IMR-90 (cell line): ENCODE measurements at places on chromosomes 1 and 21. TPM values are rescaled to one million over a fixed set of nuclear protein-coding genes. Genes with fewer than 3 reads are reported as not detected.

DNA sequence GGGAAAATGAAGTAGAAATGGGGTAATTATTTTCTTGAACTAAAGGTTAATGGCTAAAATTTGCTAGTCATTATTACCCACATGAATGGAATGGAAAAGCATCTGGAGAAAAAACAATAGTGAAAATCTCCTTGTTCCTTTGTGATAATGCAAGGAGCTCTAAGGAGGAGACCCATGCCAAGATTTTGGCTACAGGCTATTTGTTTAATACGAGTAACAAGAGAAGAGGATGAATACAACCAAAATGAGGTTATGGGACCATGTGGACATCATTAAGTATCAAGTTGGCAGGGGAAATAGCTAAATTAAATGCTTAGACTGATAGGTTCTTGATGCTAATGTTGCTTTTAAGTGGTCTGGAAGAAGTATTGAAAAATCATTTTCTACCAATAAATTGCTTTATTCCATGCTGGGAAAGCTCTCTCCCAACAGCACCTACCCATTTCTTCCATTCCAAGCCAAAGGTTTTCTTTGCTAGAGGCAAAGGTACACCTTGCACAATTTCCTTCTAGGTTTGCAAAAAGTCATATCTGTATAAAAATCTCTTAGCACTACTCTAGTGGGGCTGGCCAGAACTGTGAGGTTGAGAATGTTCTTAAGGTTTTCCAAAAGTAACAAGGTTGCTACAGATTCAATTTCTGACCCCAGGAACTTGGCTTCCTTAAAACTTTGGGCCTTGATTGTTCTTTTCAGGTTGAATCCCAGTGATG, 100.2 kb downstream of the SMYD2 start:
- DNase-seq: no peak

- DNase-seq: no peak
Observed at GRCh38 chr21:15140321-15141019, 75.7 kb upstream of the NRIP1 start.

GRCh38 chr21:24577301-24577700, 1030.0 kb downstream of the MRPL39 start:
- DNase-seq: no peak

DNA sequence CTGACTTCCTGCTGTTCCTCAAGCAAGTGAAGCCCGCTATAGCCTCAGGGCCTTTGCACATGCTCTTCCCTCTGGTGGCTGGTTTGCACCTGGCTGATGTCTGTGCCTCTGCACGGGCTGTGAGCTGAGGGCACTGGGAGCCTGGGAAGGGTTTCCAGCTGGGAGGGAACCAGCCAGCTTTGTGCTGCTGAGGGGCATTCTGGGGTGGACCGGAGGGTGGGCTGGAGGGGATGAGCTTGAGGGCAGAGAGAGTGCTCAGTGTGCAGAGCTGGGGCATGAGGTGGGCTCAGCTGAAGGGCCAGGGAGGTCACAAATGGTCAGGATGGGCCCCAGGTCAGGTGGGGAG, 305.7 kb downstream of the MATN1 start:
- DNase-seq: no peak

DNA sequence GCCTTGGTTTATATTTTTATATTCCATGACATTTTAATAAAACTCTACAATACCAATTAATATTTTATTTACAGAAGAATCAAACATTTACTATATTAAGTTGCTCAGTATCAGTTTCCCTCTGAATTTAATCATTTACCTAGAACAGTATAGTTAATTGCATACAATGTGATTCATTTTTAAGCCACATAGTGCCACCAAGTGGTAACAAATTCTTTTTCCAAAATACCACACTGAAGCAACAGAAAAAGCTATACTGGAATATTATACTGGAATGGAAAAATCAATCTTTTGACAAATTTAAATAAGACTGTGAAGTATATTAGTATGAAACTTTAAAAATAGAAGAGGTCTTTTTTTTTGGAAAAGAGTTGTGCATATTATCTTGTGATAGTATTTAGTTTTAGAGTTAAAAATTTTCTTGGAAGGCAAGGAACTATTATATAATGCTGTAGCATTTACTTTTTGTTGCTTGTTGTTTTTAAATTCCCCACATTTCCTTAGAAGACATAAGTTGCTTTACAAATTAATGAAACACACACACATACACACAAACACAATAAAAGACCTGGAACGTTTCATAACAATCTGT, 57.3 kb downstream of the ZNF644 start:
- peak; percentile 21 for DNase-seq

DNA sequence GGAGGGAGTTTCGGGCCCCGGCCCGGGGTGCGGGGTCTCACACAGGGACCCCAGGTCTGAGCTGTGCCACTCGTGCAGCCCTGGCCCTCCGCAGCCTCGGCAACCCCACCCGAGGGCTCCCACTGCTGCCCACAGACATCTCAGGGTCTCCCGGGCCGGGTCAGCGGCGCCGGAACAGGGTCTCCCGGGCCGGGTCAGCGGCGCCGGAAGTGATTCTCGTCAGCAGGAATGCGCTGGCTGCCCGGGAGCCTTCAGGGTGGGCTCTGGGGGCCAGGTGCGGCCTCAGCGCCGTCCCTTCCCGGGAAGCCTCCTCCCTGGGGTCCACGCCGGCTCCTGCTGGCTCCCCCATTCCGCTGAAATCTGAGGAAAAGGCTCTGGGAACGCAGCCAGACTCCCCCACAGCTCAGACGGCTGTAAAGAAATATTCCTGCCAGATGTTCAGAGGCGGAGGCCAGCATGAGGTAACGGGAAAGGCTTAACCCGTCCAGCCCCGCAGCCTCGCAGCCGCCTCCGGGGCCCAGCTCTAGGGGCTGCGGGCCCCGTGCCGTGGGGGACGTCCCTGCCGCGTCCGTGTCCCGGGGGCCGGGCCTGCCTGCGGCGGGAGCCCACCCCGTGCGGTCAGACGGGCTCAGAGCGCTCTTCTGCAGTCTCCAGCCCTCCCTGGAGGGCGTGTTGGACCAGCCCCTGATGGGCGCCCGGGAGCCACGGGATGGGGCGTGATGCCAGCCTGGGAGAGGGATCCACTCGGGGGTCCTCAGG, 8.7 kb upstream of the COL6A1 start:
- DNase-seq: peak; percentile 92

GRCh38 chr21:36807422-36807928, 108.6 kb downstream of the SIM2 start:
- no peak for DNase-seq

DNA sequence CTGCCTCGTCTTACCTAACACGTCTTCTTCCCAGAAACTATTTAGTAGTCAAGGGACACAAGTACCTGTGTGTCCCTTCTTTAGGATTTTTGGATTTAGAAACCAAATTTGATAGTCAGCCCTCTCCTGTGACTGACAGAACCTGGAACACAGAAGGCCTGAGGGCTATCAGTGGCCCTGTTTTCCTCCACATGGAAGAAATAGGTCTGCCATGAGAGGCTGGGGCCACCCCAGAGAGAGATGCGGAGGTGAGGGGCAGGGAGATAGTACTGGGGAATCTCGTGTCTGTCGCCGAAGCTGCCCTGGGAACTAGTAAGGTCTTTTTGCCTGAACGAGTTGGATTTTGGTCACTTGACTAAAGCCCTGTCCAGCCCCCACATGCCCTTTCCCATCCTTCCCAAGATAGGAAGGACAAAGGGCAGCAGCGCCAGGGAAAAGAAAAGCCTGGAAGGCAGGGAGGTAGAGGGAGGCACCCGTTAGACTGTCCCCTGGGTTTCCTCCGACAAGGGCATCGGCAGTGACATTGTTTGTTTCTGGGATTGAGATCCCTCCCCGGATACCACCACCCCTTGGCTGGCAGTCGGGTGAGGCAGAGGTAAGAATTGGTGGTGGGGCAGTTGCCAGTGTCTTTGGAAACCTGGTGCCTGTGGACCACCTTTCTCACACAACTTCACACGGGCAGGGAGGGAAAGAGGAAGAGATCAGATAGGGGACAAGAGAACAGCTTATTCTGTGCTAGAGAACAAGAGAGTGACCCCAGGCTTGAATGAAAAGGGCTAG, 19.8 kb downstream of the SMIM12 start:
- no peak for DNase-seq

DNA sequence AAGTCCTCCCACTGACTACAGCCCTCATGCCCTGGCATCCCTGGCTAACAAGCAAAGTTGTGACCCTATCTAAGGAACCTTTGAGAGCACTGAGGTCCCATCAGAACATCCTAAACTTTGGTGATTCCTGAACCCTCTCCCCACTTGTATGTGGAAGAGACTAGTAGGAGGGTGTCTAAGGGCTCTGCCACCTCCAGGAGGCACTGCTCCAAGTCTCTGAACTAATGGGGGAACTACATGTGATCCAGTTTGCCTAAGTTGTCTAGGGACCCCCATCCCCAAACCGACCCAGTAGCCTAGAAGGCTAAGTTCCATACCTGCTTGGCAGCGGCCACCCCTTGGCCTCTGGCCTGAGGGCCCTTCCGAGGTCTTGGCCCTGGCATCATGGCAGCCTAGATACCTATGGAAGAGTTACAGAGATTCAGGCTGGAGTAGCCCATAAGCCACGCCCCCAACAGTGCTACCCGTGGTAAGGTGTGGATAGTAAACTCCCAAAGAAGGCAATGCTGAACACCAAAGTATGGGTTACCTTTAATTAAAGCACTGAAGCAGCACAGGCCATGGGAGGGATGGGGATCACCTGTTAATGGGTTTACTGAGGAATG, 1.7 kb downstream of the CC2D1B start:
- no peak for DNase-seq

GRCh38 chr1:243247901-243248300, 7.2 kb downstream of the CEP170 start:
- no peak for DNase-seq

GRCh38 chr1:179586107-179586823, 5.4 kb upstream of the TDRD5 start:
- no peak for DNase-seq

DNA sequence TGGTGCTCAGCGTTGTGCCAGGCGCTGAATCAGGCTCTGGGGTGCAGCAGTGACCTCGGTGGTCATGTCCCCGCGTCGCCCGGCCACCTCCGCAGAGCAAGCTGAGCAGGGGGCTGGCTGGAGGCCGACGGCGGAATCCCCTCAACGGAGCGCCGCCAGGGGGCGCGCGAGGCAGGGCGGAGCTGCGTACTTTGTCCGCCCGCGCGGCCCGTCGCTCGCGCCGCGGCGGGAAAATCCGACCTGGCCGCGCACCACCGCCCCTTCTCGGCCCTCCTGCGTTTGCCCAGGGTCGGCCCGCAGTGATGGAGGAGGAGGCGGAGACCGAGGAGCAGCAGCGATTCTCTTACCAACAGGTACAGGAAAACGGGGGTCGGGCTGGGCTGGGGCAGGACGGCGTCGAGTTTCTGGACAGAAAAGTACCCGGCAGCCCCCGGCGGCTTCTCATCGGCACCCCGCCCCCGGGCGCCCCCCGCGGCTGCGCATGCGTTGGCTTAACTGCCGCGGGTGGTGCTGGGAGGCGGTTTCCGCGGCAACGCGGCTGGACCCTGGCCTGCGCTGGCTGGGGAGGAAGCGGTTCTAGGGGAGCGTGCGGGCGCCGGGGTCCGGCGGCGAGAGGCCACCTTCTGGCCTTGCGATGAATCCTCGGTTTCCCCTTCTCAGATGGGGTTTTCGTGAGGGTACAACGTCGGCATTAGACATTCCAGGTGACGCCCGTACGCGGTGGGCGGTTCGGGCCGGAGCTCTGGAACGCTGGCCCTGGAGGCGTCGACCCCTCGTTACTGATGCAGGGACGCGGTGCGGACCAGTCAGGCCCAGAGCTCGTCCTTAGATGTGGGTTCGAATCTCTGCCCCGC, at the start of gene CENPS:
CENPS (plus strand) TSS at position 218 of the 854 bp plus-strand sequence; CDS start at position 303, 85 bp downstream.
- peak; percentile 83 for DNase-seq

DNA sequence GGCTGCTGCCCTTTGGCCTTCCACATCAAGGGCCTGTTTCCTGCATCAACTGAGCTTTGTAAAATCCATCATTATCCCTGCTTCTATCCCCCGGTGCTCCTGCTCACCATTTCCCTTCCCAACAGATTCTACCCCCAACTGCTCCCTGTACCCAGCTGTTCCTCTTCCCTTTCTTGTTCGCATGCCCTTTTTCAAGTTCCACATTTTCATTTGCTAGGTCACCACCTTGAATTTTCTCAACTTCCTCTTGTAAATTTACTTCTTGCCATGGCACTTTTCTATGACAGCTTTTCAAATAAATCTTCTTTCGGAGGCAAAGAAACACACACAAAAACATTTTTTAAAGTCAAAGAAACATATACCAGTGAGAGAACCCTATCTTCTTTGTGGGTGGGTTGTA, 330.5 kb upstream of the ADGRL2 start:
- no peak for DNase-seq

DNA sequence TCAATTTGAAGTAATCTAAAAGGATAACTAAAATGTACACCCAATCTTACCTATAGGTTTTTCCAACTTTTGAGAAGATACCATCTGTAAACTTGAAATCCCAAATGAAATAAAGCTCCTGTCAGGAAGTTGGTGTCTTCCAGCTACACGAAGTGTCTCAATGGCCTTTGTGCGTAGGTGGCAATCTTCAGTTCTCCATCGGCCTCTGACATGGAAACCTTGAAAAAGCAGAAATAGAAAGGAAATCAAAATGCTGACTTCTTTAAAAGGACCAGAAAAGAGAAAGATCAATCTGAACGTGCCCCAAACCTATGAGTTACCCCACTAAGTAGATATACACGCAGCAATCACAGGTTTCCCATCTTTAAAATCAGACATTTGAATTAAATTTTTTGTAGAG, 10.0 kb downstream of the MKNK1 start:
- DNase-seq: no peak

GRCh38 chr1:107840725-107841124, 124.3 kb downstream of the VAV3 start:
- no peak for DNase-seq

GRCh38 chr1:65824103-65824502, 31.4 kb downstream of the PDE4B start:
- DNase-seq: no peak

Gene MTMR11
- 1.7 and 2.0 TPM in 2 replicates for total RNA-seq

Gene TRIM67
- not detected in 2 replicates for total RNA-seq
